ENCODE measurements at places on chromosomes 4 and X. TPM values are rescaled to one million over a fixed set of nuclear protein-coding genes. Genes with fewer than 3 reads are reported as not detected.

DNA sequence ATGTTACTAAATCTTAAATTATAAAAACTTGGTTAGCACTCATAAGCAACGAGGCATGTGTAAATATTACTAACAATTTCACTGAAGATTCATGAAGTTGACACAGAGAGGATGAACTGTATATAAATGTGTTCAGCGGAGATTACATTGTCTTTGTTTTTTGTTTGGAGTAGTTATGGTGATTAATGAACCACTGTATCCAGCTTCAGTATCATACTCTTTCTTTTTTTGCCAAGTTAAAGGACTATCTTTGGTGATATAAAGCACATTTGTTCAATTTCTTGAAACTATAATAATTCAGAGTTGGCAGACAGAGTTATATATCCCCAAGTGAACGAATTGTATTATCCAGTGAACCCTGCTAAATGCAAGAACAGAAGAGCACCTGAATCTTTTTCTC, 497.6 kb downstream of the CCSER1 start:
- H3K4me3 ChIP-seq, result no peak overlapping the region
- no peaks in the 10 kb centered on the region for H3K27me3 ChIP-seq
- H3K27ac ChIP-seq, result no peak overlapping the region
- no peak for DNase-seq

DNA sequence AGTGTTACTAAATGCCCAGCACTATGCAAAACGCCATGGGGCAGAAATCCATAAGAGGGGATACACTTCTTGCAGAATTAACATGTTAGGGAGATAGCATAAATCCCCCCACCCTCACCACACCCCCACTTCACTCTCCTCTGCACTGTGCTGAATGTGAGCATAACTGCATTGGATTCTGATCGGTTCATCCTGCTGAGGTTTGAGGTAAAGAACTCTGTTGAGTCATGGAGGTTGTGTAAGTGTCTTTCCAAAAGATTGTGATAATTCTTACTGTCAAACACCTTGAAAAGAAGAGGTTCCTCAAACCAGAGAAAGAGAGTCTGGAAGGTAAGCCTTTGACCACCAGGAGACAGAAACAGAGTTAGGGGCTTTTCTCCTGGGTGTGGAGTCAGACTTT, 43.6 kb downstream of the RBM47 start:
- H3K4me1 ChIP-seq, result no peaks in the 10 kb centered on the region
- H3K4me3 ChIP-seq, result no peak overlapping the region
- H3K27me3 ChIP-seq, result no peaks in the 10 kb centered on the region
- H3K27ac ChIP-seq, result peak overlapping the region; percentile 5
- no peak for DNase-seq

DNA sequence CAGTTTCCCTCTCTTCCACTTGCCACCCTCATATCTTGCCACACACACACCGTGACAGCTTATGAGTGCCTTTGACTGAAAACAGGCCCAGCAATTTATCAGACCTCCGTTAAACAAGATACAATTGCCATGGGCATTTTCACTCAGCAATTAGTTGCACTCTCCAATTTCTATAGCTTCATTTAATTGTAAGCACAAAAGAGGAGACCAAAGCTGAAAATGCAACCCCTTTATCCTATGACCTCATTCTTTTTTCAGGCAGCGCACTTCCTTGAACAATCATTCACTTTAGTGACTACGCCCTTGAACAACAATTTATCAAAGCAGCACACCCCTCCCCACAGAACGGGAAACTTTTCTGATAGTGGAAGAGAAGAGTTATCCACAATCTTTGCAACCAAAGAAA, 4.1 kb downstream of the POF1B start:
- no peaks in the 10 kb centered on the region for H3K36me3 ChIP-seq
- H3K4me3 ChIP-seq, result no peak overlapping the region
- H3K27ac ChIP-seq, result peak overlapping the region; percentile 43
- no peaks in the 10 kb centered on the region for H3K4me1 ChIP-seq
- no peaks in the 10 kb centered on the region for H3K27me3 ChIP-seq
- no peak for DNase-seq

SPACA5 gene
- not detected for total RNA-seq

- no peaks in the 10 kb centered on the region for H3K4me1 ChIP-seq
- no peaks in the 10 kb centered on the region for H3K36me3 ChIP-seq
- H3K27ac ChIP-seq, result no peak overlapping the region
- DNase-seq, result peak; percentile 62
- H3K27me3 ChIP-seq, result no peaks in the 10 kb centered on the region
These were observed 81.7 kb downstream of the PDGFC start for GRCh38 chr4:156889616-156890594.

GRCh38 chr4:121062521-121062920, 9.8 kb downstream of the NDNF start:
- H3K36me3 ChIP-seq, result no peaks in the 10 kb centered on the region
- no peak for DNase-seq

GRCh38 chr4:26751004-26751403, 109.6 kb upstream of the STIM2 start:
- H3K4me1 ChIP-seq, result no peaks in the 10 kb centered on the region
- no peak overlapping the region for H3K27ac ChIP-seq
- H3K27me3 ChIP-seq, result no peaks in the 10 kb centered on the region
- DNase-seq, result no peak
- H3K36me3 ChIP-seq, result no peaks in the 10 kb centered on the region
- no peak overlapping the region for H3K4me3 ChIP-seq

AMBN gene
- total RNA-seq, result not detected

DNA sequence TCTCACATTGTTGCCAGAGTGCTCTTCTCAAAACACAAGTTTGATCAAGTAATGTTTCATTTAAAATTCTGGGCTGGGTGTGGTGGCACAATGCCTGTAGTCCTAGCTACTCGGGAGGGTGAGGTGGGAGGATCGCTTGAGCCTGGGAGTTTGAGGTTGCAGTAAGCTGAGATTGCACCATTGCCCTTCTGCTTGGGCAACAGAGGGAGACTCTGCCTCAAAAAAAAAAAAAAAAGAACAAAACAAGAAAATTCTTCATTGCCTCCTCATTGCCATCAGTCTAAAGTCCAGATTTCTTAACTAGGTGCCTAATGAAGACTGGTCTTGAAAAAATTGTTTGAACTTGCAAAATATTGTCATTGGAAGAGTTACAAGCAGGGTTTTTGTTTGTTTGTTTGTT, 120.1 kb downstream of the MFAP3L start:
- H3K4me1 ChIP-seq, result no peaks in the 10 kb centered on the region
- H3K27me3 ChIP-seq, result no peaks in the 10 kb centered on the region
- no peak for DNase-seq
- H3K27ac ChIP-seq, result no peak overlapping the region

SERPINA7 gene
- total RNA-seq, result not detected

GRCh38 chr4:41205130-41205529, 9.2 kb downstream of the APBB2 start:
- no peaks in the 10 kb centered on the region for H3K27me3 ChIP-seq
- no peaks in the 10 kb centered on the region for H3K36me3 ChIP-seq
- peak overlapping the region; percentile 74 for H3K27ac ChIP-seq
- DNase-seq, result no peak
- H3K4me3 ChIP-seq, result no peak overlapping the region
- peaks cover 68% of the 10 kb centered on the region for H3K4me1 ChIP-seq

DNA sequence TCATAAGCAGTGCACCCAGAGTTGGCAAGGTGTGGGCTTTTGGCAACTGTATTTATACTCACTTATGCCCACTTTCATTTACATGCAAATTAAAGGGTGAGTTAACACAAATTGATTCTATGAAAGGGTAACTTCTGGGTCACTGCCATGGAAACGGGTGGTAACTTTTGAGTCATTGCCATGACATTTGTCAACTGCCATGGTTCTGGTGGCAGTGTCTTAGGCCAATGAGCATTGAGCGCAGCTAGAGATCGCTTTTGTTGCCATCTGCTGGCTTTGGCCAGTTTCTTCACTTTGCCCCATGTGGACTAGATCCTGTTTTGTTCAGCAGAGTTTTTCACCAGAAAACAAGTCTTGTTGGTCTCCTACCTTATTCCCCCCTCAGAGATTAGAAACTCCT, 170.8 kb upstream of the NUDT6 start:
- no peak for DNase-seq
- H3K4me3 ChIP-seq, result no peak overlapping the region
- no peaks in the 10 kb centered on the region for H3K27me3 ChIP-seq
- H3K36me3 ChIP-seq, result peaks cover 6% of the 10 kb centered on the region

DNA sequence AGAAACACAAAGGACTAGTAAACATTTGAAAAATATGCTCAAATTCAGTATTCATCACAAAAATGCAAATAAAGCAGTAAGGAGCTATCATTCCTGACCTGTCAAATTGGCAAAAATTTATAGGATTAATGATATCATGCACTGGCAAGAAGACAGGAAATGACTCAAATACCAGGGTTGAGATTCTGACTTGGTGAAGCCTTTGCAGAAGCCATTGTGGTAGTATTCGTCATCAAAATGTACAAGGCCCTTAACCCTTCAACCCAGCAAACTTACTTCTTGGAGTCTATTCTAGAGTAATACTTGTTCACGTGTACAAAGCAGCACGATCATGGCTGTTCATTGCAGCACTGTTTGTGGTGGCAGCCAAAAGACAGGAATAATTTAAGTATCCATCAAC, 132.4 kb downstream of the ENOX2 start:
- no peak overlapping the region for H3K4me3 ChIP-seq
- H3K4me1 ChIP-seq, result peaks cover 7% of the 10 kb centered on the region
- H3K27me3 ChIP-seq, result no peaks in the 10 kb centered on the region
- H3K36me3 ChIP-seq, result no peaks in the 10 kb centered on the region

- peaks cover 17% of the 10 kb centered on the region for H3K36me3 ChIP-seq
- no peak for DNase-seq
- no peaks in the 10 kb centered on the region for H3K4me1 ChIP-seq
- H3K27ac ChIP-seq, result no peak overlapping the region
- no peaks in the 10 kb centered on the region for H3K27me3 ChIP-seq
- H3K4me3 ChIP-seq, result no peak overlapping the region
These were observed 31.6 kb downstream of the UGDH start for GRCh38 chr4:39495446-39496213.
